ENCODE measurements at places on chromosomes 7 and 10.
A peak's percentile ranks its signal among the peaks of the same experiment; 100 is the strongest.

- DNase-seq = peak; percentile 59
These were observed 92.9 kb downstream of the CPED1 start for GRCh38 chr7:121081327-121081936.

- no peak for DNase-seq
These were observed 19.2 kb downstream of the CRPPA start for GRCh38 chr7:16402091-16402490.

DNA sequence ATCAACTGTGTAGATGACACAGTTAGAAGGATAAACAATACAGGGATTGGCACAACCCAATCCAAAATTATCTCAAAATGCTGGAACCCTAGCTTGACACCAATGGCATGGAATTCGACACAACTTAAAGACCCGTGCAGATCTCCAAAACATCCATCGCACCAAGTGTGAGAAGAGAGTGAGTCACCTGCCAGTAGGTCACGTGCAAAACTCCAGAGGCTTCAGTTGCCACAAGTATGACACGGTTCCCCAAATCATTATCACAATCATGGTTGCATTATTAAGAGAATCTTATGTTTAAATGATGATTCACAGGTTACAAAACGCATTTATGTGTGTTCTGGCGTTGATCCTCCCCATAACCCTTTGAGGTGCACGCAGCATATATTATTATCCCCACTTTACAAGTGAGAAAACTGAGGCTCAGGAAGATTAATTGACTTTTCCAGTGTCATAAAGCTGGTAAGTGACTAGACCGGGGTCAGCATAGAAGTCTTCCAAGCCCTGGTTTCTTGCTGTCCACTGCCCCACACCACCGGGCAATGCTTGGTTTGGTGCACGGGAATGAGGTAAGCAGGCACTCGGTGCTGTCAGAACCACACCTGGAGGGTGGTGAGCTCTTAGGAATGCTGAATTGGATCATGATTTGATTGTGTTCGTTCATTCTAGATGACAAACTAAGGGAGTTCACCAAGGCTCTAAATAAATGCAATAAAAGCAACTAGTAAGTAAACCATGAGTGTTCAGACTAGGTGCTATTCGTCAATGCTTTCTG is 23.6 kb upstream of the STK17A start:
- DNase-seq = no peak

GRCh38 chr7:94245500-94245899 is 149.2 kb upstream of the COL1A2 start:
- DNase-seq = no peak

- no peak for DNase-seq
These were observed 274.3 kb downstream of the SEMA3D start for GRCh38 chr7:84912537-84912936.

DNA sequence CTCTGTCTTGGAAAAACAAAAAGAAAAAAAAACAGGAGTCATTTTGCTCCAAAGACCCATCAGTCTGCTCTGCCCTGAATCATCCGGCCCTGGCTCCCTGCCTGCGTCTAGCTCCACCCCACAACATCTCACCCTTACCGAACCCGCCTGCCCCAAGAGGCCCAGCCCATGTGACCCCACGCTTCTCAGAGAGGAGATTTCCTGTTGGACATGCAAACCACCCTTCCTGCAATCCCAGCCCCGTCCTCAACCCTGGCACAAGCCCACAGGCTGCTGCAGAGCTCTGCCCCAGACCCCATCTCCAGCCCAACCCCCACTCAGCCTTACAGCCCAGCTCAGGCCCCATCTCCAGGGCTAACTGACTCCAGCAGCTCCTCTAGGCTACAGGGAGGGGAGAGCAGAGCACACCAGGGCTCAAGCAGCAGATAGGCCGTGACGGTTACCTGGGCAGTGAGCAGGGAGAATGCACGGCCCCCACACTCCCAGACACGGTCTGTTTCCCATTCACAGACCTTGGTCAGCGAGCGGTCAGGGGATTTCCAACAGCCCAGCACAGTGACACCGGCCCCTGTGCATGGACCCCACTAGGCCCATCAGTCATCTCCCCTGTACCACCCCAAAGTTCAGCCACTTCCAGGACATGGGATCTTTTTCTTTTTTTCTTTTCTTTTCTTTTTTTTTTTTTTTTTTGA is 69.9 kb upstream of the GTF2I start:
- no peak for DNase-seq

- no peak for DNase-seq
These were observed 40.4 kb upstream of the RASGEF1A start for GRCh38 chr10:43307306-43307705.
